ENCODE measurements at places on chromosomes 12 and 14. TPM values are rescaled to one million over a fixed set of nuclear protein-coding genes. Genes with fewer than 3 reads are reported as not detected.

- H3K4me1 ChIP-seq, result peaks cover 2% of the 10 kb centered on the region
- DNase-seq, result no peak
- peaks cover 25% of the 10 kb centered on the region for H3K27me3 ChIP-seq
- H3K27ac ChIP-seq, result no peak overlapping the region
Measured at GRCh38 chr14:105487986-105488777, 1.5 kb downstream of the CRIP1 start.

KHNYN gene
- total RNA-seq, result 22.8 TPM

OTUB2 gene
- 2.2 TPM for total RNA-seq

DNA sequence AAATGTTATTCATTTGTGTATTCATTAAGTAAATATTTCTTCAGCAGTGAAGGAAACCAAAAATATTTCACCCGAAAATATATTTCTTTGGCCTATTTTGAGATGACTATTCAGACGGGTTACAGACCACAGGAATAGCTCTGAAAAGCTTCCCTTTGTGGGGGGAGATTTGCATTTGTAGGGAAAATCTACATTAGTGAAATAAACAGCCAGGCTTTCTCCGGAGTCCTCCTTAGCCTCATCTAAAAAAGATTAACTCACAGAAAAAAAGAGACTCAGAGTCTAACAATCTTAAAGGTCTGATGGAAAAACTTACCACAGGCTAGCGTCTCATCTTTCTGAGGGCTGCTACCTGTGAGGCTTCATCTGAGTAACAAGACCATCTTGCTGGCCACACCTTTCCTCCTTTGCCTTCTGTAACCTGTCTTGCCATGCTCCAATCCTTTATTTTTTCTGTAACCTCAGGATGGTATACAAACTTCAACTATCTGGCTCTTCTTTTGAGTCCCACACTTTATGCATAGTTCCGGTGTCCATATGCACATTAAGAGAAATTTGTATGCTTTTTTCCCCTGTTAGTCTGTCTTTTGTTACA is 100.7 kb downstream of the CNTN1 start:
- H3K4me3 ChIP-seq, result no peak overlapping the region
- no peak overlapping the region for H3K27ac ChIP-seq
- no peaks in the 10 kb centered on the region for H3K27me3 ChIP-seq
- no peaks in the 10 kb centered on the region for H3K4me1 ChIP-seq
- no peak for DNase-seq

DNA sequence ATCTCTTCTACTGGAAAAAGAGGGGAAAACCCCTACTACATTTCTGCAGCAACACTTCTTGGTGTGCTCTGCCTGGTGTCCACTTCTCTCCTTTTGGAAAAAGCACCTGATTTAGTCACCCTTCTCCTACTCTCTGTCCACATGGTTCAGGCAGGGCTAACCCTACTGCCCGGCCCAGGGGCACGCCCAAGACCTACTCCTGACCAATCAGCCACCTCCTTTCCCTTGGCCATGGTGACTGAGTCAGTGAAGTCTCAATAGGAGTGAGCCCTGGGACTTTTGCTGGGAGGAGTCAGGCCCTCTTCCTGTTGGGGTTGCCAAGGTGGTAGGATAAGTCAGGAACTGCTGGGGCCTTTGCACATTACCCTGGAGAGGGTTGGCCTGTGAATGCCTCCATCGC is 52.5 kb upstream of the MYL2 start:
- H3K27me3 ChIP-seq, result no peaks in the 10 kb centered on the region
- no peak for DNase-seq

- H3K36me3 ChIP-seq, result no peaks in the 10 kb centered on the region
- H3K4me3 ChIP-seq, result no peak overlapping the region
- peak; percentile 76 for DNase-seq
- peaks cover 23% of the 10 kb centered on the region for H3K27me3 ChIP-seq
- H3K27ac ChIP-seq, result peak overlapping the region; percentile 62
- H3K4me1 ChIP-seq, result peaks cover 16% of the 10 kb centered on the region
Measured at GRCh38 chr12:47903151-47903611, 1.6 kb downstream of the VDR start.

OTOGL gene
- total RNA-seq, result 0.28 TPM

CLEC1B gene
- not detected for total RNA-seq

Measured in IMR-90 (cell line).